ENCODE measurements at places on chromosomes 12 and 14.

- DNase-seq, result no peak
Observed at GRCh38 chr14:100012478-100013327, 52.5 kb upstream of the EVL start.

- DNase-seq, result no peak
Observed at GRCh38 chr14:69982886-69983285, 103.7 kb downstream of the SMOC1 start.

DNA sequence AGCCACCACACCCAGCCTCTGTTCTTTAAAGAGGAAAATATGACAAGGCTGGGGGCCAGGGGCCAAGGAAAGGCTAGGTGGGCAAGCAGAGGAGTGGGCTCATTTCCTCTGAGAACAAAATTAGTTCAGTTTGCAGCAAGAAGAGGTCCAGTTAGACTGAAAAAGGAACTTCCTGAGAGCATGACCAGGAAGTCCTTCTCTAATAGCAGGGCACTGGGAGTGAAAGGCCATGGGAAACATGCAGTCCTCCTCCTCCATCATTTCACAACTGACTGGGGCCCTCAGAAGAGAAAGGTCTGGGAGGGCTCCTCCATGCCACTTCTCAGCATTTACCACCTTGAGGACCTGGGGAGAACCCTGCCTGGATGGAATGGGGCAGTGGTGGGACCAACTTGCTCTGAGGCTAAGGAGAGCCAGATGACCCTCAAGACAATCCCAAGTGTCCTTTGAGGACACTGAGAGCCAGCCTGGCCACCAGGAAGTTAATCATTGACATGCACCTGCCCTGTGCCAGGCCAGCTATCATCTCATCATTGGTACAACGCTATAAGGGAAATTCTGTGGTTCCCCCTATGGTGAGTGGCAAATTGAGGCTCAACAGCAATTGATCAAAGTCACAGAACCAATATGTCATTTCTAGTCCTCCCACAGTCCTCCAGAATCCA, 2.0 kb downstream of the AQP2 start:
- DNase-seq, result no peak

DNA sequence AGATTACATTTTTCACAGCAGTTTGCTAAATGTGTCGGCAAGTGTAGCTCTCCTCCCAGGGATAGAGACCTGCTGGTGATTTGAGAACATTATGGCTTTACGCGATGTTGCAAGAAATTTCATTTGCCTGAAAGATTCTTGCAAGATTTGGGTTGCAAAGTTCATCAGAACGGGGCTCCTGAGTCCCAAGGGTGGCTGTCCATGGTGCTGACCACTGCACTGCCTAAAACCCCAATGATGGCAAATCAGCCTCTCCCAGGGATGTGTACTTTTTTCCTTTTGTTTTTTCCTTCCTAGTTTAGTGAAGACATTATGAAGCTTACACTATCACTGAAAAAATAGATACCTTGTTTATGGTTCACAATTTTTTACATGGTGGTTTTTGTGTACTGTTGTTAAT, 85.4 kb downstream of the WSCD2 start:
- DNase-seq, result peak; percentile 46

- no peak for DNase-seq
Observed at GRCh38 chr12:64707362-64707761, 51.8 kb downstream of the GNS start.
